ENCODE measurements at places on chromosomes 6 and 20. TPM values are rescaled to one million over a fixed set of nuclear protein-coding genes. Genes with fewer than 3 reads are reported as not detected.

The HLA-DRA gene
- polyA plus RNA-seq = 8,827 TPM

The UBD gene
- polyA plus RNA-seq = not detected

The PRSS16 gene
- polyA plus RNA-seq = 3.2 TPM

The CYB5R4 gene
- 68.5 TPM for polyA plus RNA-seq

The SLC17A1 gene
- polyA plus RNA-seq = not detected

The RIMS1 gene
- polyA plus RNA-seq = not detected

The MCUR1 gene
- 18.0 TPM for polyA plus RNA-seq

The HCK gene
- polyA plus RNA-seq = 52.0 TPM

The NHLRC1 gene
- polyA plus RNA-seq = 0.40 TPM

The FOXP4 gene
- 2.6 TPM for polyA plus RNA-seq

The C6orf62 gene
- 102 TPM for polyA plus RNA-seq

The REM1 gene
- not detected for polyA plus RNA-seq

The SIRPB1 gene
- polyA plus RNA-seq = 2.0 TPM

The HLA-A gene
- 2,521 TPM for polyA plus RNA-seq

The GNRH2 gene
- polyA plus RNA-seq = not detected

The CNR1 gene
- polyA plus RNA-seq = 2.5 TPM

The CDKN1A gene
- 81.1 TPM for polyA plus RNA-seq

The CALHM4 gene
- polyA plus RNA-seq = not detected

The SLC22A3 gene
- polyA plus RNA-seq = not detected

The IPCEF1 gene
- polyA plus RNA-seq = 2.1 TPM

The HSP90AB1 gene
- 435 TPM for polyA plus RNA-seq

The LY6G6D gene
- not detected for polyA plus RNA-seq

The NFKBIL1 gene
- 11.5 TPM for polyA plus RNA-seq

The NKAIN2 gene
- polyA plus RNA-seq = not detected

The MYL9 gene
- polyA plus RNA-seq = 2.9 TPM

The HCRTR2 gene
- not detected for polyA plus RNA-seq

The CLPSL2 gene
- not detected for polyA plus RNA-seq

The EBF4 gene
- 1.1 TPM for polyA plus RNA-seq

The TRAPPC3L gene
- polyA plus RNA-seq = not detected

The IER3 gene
- polyA plus RNA-seq = 0.73 TPM

The GABRR1 gene
- not detected for polyA plus RNA-seq

The HLA-DOB gene
- polyA plus RNA-seq = 368 TPM

The LAMA4 gene
- polyA plus RNA-seq = not detected

The MAS1 gene
- polyA plus RNA-seq = not detected

The COL9A3 gene
- polyA plus RNA-seq = 11.9 TPM

The SLC22A2 gene
- not detected for polyA plus RNA-seq

The GPLD1 gene
- polyA plus RNA-seq = 0.95 TPM

The CCN6 gene
- not detected for polyA plus RNA-seq

The CST5 gene
- polyA plus RNA-seq = not detected

The MCCD1 gene
- not detected for polyA plus RNA-seq

The PPP1R14C gene
- not detected for polyA plus RNA-seq

The ATP6V1G2 gene
- 0.53 TPM for polyA plus RNA-seq

The RIPPLY2 gene
- not detected for polyA plus RNA-seq

The FGD2 gene
- 99.8 TPM for polyA plus RNA-seq

The LCA5 gene
- polyA plus RNA-seq = 0.30 TPM

The AVP gene
- polyA plus RNA-seq = not detected
